Testis (tissue), 5 donors: ENCODE measurements at places on chromosomes 7 and 10. TPM values are rescaled to one million over a fixed set of nuclear protein-coding genes. Genes with fewer than 3 reads are reported as not detected.
A peak's percentile ranks its signal among the peaks of the same experiment; 100 is the strongest.

The PAX2 gene
- total RNA-seq: 1.1 TPM

The CALHM3 gene
- 0.39 TPM for total RNA-seq

The ACSL5 gene
- 11.4 TPM for total RNA-seq

The AVL9 gene
- total RNA-seq: 46.8 TPM

The ADAM22 gene
- total RNA-seq: 4.4 TPM

The MYOZ1 gene
- total RNA-seq: 3.2 TPM

The NUTM2B gene
- total RNA-seq: 11.0 TPM

The COL1A2 gene
- total RNA-seq: 465 TPM

DNA sequence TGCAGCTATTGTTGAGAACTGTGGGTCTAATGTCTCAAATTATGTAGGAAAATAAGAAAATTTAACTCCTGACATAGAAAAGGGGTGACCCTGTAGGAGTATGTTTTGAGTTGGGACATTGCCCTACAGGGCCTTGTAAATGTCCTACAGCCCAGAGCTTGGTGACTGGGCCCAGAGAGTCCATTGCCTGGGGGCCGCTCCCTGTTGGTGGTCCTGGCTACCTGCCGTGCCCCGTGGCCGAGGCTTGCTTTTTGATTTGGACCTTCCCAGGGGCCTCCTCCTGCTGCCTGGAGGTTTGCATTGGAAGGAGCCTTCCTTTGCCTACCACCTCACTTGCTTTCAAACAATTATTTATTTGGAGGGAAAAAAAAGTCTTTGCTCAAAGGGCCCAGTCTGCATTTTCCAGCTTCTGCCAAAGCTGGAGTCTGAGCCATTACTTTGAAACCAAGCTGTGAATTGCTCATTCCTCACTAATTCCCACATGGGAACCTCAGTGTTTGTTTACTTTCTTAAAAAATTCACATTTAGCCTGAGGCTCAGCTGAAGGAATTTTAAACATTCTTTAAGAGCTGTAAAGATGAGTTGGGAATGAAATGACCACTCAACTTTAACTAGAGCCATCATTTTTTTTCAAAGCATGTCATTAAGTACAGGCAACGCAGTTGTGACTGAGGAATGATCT is 355.0 kb downstream of the GLRX3 start:
- DNase-seq: no peak

GRCh38 chr7:131186816-131187215 is 140.9 kb upstream of the MKLN1 start:
- peak; percentile 41 for DNase-seq

- DNase-seq: no peak
Observed at GRCh38 chr7:114802632-114803031, 119.3 kb upstream of the MDFIC start.

- DNase-seq: no peak
Observed at GRCh38 chr7:143735962-143736361, 21.5 kb downstream of the CTAGE6 start.

DNA sequence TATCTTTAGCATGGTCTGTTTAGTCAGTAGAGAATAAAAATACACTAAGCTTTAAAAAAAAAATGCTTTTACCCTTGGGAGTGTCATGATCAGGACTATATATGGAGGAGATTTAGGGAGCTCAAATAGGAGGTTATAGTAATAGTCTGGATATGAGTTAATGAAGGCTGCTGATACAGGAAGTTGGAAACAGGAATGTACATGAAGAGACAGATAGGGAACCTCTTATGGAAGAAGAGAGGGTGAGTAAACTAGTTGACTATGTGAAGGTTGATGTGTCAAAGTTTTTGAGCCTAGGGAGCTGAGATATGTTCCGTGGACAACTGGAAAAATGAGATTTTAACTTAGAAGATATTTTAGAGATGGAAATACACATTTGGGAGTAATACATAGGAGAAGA is 472.0 kb upstream of the FZD8 start:
- DNase-seq: no peak

- DNase-seq: no peak
Observed at GRCh38 chr10:36574207-36574606, 551.2 kb upstream of the ANKRD30A start.

GRCh38 chr7:133654547-133654946 is 401.7 kb downstream of the EXOC4 start:
- no peak for DNase-seq

GRCh38 chr7:113922049-113922448 is 3.2 kb upstream of the PPP1R3A start:
- no peak for DNase-seq

GRCh38 chr10:24041034-24041433 is 167.9 kb upstream of the KIAA1217 start:
- no peak for DNase-seq

DNA sequence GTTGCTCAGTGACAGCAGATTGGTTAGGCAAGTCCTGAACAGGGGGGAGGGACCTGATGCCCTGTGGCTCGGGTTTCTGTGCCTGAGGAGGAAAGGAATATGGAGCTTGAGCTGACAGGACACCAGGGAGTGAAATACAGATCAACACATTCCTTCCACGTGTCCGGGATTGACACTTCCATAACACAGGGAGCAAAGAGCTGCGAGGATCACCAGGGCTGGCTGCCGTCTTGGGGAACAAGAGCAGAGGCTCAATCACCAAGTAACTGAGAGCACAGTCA is 36.7 kb upstream of the EFCAB10 start:
- no peak for DNase-seq

GRCh38 chr10:108911814-108912541 is 1011.3 kb downstream of the XPNPEP1 start:
- DNase-seq: peak; percentile 86

GRCh38 chr7:46215987-46216567 is 295.0 kb upstream of the IGFBP3 start:
- peak; percentile 54 for DNase-seq

GRCh38 chr7:99357701-99358490 is 16.6 kb upstream of the ARPC1B start:
- DNase-seq: no peak

DNA sequence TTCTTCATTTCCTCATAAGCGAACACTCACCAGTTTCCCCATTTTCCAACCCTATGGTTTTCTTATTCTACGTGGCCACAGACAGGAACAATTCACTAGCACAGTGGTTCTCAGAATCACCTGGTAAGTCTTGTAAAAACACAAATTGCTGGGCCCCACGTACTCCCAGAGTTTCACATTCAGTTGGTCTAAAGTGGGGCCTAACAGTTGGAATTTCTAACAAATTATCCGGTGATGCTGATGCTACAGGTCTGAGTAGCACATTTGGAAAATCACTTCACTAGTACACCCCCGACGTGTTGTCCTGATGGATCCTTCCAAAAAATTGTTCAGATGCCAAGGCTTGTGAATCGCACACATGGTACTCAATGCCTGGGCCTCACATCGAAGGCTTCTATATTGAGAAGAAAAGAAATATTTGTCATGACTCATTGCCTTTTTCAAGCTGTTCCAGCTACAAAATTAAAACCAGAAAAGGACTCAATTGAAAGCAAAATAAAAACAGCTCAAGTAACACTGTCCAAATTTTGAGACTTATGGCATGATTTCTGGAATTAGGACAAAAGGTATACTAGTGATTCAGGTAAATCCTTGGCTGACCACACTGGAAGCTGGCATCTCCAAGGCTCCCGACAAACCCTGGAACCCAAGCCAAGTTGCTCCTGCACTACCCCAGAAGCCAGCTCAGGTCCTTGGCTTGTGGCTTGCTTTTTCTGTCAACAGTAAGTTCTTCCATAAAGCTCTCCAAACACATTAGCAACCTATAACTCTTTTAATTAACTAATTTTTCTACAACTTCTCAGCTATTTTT is 12.9 kb upstream of the VIM start:
- no peak for DNase-seq

GRCh38 chr7:65397730-65398142 is 24.1 kb downstream of the ZNF92 start:
- no peak for DNase-seq

DNA sequence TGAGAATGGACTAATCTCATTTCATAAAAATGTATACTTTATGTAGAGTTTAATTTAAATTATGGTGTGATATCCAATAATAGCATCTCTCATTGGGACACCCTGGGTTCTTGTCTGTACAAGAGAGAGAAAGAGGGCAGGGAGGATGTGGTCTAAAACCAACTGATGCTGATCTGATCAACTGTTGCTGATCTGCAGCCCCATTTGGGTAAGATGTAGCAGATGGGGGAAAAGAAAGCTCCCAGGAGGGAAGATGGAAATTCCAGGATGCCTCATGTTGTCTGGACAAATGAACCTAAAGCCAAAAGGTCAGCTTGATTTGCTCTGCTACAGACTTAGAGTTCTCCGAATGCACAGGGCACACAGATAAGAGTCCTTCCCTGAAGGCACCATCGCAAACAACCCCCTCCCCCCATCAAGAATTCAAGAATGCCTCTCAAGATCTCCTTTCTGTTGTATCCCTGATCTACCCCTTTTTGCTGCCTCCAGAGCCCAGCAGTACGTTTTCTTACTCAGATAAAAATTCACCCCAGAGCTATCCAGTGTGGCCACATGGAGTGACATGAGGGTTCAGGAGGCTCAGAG is 171.4 kb upstream of the INHBA start:
- DNase-seq: no peak

DNA sequence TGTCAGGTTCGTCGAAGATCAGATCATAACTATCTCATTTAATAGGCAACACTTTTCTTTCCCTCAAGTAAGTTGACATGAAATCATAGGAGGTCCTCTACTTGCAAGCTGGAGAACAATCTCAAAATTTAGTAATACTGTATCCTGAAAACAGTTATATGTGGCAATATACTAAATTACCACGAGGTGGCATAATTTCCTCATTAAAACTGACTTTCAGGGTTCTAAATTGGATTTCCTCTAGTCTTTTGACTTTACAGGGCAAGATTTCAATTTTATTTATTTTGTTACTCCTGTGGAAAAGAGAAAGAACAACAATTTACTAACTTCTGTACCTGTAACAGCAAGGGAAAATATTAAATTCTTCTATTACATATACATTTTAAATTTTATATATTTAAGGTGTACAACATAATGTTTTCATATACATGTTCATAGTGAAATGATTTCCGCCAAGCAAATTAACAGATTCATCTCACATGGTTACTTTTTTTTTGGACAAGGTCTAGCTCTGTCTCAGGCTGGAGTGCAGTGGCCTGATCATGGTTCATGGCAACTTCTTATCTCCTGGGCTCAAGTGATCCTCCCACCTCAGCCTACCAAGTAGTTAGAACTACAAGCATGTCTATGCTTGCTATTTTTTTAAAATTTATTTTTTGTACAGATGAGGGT is 53.4 kb upstream of the CYP2C18 start:
- DNase-seq: no peak

- DNase-seq: no peak
Observed at GRCh38 chr7:1282679-1283078, 50.0 kb downstream of the UNCX start.

GRCh38 chr7:102890292-102890970 is 22.4 kb upstream of the LRRC17 start:
- DNase-seq: no peak

DNA sequence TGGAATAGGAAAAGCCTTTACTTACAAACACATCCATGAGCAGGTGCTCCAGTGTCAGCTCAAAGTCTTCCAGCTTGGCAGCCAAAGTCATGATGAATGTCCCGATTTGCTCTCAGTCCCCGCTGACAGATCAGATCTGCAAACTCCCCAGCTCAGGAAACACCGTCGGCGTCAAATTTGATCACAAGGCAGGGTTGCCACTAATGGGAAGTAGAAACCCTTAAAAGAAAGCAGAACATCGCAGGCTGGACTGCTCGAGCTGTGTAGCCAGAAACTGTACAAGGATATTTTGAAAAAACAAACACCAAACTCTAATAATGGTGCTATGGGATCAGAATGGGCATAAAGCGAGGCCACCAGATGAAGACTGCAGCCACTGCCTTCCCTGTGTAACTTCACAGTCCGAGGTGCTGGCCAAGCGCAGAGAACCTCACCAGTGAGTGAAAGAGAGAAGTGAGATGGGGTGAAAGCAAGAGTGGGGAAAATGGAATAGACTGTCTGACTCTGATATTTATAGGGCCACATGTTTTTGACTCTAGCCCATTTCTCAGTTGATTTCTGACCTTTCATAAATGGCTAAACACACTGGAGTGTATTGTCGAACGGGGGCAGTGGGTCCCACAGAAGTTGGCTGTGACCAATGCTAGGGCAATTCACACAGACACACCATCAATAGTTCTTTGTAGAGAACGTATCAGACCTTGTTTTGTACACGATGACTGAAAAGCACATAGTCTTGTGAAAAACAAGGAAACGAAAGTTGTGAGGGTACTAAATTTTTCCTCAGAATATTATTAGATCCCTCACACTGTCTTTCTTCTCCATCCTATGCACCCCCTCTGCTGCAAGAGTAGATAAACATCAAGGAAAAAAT is 306.2 kb downstream of the FRMD4A start:
- peak; percentile 37 for DNase-seq

DNA sequence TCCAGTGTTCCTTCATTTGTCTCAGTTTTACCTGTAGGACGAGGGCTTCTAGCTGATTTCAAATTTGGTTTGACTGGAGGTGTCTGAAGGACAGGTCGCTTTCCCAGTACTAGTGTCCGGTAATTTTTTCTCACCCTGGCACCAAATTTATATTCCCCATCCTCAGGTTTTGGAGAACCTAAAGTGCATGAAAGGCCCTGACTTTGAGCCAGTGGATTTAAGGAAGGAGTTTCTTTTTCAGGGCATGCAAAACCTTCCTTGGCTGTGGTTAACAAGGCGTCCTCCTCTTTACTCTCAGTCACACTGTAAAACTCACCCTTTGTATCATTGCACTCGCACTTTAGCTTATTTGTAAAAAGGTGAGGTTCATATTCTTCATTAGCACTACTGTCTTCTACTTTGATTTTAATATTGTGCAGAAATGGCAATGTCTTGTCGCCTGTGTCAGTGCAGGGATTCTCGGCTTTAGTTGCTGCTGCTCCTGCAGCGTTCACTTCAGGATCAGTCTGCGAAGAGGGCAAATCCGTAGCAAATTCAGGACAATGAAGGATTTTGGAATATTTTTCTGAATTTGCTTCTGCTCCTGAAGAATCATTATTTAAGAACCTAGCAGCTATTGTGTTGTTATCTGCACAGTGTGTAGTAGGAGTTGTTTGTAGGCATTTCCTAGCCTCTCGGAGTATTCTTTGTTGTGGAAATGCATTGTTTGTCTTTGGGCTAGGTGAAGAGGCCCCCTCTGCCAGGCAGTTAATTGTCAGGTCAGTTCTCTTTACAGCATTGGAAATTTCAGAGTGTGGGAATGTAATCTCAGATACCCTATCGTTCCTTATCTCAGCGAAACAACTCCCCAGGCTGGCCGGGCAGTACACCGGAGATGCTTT is 9.9 kb downstream of the SKIDA1 start:
- no peak for DNase-seq

- no peak for DNase-seq
Observed at GRCh38 chr10:122249303-122249850, 21.7 kb upstream of the BTBD16 start.

DNA sequence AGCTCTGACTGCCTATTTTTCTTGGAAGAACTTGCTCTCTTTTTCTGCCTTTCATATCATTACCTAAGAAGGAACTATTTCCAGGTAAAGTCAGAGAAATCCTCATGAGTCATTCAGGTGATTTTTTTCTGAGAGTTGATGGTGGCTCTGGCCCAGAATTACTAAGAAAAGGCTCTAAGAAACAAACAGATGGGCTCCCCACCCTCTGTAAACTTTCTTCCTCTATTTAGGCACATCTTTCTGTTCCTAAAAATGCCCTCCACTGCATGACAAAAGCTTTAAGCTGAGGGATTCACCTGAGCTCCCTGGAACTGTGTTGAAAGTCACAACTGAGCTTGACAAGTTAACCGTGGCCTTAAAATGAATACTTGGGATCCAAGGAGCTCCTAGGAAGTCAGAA is 1.6 kb downstream of the OLAH start:
- no peak for DNase-seq
